Activated T-cell treated with anti-CD3 and anti-CD28 coated beads, Interleukin-2, amount 50 U/mL, for 48 hours (primary cell): ENCODE measurements at places on chromosomes 11 and 22.

DNA sequence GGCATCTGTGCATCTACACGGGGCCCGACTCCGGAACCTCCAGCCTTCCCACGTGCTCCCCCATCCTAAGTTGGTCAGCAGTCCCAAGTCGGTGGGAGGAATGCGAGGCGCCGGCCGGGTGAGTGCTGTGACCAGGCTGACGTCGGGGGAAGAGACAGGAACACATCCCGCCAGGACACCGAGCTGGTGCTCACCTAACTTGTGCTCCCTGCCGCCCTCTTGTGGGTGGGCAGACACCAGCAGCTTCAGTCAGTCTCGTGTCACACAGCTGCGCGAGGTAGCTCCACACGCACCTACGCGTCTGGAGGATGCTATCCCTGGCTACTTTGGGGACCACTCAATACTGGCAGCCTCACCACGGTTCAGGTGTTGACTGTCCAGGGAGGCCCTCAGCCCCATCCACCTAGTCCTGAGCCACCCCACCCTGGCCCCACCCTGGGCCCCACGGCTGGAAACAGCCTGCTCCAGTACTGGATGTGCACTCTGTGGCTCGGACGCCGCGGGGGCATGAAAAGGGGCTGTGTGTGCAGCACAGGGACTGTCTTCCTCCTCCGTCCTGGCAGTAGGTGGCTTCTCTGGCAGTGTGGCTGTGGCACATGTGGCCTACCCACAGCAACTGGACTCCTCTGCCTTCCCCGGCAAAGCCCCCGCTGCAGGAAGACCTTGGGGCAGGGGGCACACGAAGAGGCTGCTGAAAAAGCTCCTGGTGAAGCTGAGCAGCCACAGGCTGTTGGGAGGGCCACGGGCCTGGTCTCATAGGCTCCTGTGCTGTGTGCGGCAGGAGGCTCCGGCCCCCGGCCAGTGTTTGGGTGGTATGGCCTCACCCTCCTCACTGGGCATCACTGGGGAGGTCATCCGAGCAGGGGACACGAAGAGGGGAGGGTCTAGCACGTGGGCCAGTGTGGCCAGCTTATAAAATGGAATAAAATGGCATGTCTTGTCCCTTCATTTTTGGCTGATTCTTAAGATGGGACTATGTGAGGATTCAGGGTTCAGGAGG lies 11.2 kb upstream of the BID start:
- peak; percentile 84 for DNase-seq

GRCh38 chr22:20750461-20751184 lies 23.3 kb upstream of the SERPIND1 start:
- DNase-seq: peak; percentile 52

DNA sequence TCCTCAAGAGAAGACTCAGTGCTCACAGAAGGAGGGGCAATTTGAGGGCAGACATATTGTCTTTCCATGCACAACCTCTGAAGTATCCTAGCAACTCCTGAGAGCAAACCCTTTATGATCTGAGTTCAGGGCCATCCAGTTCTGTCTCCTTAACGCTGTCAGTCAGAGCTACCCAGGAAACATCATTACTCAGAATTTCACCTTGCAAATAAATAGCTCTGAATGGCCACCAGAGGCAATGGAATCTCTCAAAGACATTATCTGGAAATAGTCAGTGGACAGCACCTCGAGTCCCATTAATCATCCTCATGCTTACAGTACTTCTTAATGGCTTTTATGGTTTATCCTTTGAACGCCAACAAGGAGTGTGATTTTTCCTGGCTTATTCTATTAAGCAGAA lies 656.1 kb downstream of the OPCML start:
- no peak for DNase-seq

- no peak for DNase-seq
Observed at GRCh38 chr11:67780056-67780455, 105.6 kb upstream of the ALDH3B2 start.

DNA sequence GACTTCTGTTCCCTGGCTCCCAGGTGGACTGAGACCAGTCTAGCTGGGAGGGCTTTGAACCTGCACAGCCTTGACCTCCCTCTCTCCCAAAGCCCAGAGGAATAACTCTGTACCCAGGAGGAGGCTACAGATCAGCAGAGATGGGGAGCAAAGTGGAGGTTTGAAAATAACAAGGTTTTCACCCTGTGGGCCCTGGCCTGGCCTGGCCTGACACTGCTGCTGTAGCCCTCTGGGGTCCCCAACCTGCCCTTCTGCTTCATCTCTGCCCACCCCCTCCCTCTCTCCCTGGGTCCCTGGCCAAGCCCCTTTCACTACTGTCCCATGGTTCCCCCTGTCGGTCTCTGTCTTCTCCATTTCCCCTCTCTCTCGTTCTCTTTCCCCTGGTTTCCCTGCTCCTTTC lies 225.2 kb downstream of the BUD13 start:
- no peak for DNase-seq

DNA sequence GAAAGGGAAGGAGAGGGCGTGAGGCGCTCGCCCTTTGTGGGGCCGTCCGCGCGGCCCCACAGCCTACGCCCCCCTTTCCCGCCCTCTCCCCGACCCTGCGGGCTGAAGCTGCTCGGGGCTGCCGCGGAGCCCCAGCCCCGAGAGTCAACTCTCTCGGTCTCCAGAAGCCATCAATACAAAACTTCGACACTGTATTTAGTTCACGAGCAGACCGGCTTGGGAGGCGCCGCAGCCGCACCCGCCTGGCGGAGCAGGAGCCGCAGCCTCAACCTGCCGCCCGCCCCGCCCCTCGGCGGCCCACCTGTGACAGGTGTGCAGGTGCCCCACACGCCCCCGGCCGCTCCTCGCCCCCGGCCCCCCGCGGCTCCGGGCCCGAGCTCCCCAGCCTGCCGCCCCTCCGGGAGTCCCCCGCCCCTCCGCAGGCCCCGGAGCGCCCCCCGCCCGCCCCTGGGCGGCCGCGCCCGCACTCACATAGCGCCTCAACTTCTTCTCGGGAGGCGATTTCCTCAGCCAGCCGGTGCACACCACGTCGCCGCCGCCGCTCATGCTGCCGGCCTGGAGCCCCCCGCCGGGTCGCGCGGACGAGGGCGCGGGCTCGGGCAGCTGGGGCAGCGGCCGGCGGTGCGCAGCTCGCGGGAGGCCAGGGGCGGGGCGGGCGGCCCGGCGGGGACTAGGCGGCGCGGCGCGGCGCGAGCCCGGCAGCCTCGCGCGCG lies at the start of gene GAB2:
TSS of gene GAB2 (minus strand) at position 646 of the 713 bp plus-strand sequence. CDS start at position 546, 100 bp downstream.
- DNase-seq: no peak

DNA sequence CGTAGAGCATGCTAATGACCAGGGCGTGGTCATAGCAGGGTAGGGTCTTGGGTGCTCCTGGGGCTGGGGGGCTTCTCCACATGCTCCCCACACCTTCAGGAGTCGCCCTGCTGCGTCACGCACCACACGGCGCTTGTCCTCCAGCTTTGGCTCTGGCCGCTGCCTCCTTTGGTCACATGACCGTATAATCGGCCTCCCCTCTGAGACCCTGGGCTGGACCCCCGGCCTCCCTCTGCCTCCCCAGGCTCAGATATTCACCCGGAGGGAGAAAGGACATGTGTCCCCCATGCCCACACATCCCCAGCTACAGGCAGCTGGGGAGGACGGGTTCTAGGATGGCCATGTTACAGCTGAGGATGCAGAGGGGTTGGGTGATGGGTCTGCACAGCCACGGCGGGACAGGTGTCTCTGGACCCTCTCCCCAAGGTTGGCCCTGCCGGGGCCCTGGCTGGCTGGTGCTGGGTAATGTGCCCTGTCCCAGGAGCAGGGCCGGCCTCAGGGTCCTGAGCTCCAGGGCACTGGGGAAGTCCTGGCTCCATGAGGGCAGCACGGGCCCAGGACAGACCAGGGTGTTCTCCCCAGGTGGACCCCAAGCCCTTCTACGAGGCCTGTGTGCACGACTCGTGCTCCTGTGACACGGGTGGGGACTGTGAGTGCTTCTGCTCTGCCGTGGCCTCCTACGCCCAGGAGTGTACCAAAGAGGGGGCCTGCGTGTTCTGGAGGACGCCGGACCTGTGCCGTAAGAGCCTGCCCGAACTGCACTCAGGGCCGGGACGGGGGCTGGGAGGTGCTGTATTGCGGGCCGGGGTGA lies 14.5 kb downstream of the MUC2 start:
- DNase-seq: no peak
